ENCODE measurements at places on chromosomes 1 and 21.

DNA sequence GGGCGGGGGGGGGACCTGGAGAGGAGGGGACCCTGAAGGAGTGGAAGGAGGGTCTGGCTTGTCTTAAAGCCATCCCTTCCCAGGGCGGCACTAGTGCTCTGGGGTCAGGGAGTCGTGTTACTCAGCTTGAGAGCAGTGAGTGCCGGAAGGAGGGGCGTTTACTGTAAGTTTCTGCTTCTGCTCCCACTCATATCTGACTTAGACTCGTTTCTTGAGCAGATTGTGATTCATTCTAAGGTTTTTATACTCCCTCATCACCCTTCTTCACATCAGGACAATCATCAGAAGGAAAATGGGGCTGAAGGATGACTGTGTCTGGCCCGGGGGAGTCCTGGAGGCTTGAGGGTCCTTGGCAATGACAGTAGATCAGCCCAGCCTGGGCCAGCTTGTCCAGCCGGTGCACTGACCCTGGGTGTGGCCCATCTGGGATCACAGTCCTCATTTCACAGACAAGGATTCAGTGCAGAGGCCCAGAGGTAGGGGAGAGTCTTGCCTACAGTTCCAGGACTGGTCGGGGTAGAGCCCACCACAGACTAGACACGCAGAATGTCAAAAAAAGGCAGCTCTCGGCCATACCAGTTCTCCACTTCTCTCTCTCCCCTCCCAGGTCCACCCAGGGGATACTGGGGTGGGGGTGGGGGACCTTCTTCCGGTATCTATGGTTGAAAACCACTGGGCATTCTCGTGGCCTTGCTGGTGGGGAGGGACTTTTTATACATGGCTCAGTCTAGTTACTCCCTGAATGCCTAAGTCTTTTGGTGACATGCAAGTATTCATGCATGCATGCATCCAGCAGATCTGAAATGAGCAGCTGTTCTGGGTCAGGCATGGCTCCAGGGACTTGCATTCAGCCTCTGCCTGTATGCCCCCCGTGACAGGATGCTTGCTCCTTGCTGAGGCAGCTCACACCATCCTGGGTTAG lies 5.1 kb downstream of the TNFRSF8 start:
- peak; percentile 13 for DNase-seq

DNA sequence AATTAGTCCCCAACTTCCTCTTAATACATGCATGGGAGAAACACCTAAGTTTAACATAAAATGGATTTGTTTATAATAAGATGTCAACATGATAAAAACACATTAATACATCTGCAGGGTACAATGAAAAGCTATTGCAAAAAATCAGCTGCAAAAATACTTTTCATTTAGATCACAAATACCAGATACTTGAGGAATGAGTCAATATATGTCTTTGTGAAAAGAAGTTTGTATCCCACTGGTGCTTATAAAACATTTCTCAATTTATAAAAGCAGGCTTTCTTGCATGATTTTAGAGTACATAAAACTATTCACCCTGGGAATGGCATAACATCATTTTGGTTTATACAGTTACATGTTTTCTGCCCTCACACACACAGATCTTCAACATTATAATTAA lies 18.6 kb upstream of the PRKAA2 start:
- no peak for DNase-seq

GRCh38 chr1:197178998-197179397 lies 32.5 kb upstream of the ASPM start:
- no peak for DNase-seq

DNA sequence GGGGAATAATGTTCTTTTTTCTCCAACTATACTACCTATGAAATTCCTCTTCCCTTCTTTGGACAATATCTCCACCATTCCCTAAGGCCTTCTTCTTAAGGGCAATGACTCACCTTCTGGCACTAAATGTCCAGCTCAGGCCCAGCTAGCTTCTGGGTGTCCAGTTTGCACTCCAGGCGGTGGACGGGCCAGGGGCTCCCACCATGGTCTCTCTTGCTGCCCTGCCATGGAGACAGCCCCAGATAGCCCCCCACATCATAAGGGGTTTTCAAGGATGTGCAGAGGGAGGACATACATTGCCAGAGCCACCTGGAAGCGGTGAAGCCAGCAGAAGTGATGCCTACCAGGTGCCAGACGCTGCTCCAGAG lies 43.8 kb downstream of the C1orf198 start:
- DNase-seq, result no peak

DNA sequence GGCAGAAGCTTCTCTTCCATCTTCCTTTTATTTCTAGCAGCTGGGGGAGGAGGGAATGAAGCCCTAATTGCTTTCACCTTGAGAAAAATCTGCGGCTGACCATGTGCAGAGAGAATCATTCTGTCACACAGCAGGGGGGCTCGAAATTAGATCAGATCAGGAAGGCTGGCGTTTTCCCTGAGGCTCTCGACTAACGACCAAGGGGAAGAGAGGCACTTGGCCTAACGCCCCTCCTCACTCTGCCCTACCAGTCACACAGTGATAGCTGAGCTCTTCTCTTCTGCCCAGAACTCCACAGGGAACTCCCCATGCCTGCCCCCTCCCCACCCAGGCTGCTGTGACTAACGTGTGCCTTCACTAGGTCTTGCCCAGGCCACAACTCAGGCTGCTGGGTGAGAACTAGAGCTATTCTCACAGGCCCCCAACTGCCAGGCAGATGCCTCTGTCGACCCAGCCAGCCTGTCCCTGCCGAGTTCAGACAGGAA lies 26.5 kb upstream of the KHDRBS1 start:
- DNase-seq, result no peak

- peak; percentile 66 for DNase-seq
Measured at GRCh38 chr1:45512641-45513054, 9.0 kb downstream of the PRDX1 start.

DNA sequence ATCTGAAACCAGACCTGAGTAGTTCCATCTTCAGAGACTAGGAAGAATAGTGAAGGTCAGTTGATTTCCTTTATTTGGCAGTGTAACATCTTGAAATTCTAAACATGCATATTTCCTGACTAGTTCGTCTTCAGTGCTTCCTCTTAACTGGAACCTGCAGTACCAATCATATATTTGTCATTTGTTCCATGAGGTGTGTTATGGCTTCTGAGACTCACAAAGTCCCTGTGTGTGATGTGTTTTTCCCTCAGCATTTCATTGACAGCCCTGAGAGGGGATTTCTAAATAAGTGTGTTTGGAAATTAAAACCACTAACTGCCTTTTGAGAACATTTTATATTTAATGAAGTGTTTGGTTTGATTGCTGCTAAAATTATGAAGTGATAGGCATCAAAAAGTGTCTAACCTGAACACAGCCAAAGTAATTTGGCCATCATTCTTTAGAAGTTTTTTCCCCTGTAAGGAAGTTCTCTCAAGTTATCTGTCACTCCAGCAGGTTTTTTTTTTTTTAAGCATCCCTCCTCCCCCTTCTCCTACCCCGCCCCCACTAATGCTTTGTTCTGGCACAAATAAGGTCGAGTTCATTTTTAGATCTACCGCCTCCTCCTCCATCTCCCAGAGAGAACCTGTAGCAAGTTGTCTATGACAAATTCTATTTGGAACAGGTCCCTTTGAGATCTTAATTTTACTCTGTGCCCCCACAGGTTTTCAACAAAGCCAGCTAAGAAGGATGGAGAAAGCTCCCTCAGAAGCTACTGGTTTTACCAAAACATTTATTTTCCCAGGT lies 61.4 kb downstream of the TMEM200B start:
- DNase-seq, result no peak

DNA sequence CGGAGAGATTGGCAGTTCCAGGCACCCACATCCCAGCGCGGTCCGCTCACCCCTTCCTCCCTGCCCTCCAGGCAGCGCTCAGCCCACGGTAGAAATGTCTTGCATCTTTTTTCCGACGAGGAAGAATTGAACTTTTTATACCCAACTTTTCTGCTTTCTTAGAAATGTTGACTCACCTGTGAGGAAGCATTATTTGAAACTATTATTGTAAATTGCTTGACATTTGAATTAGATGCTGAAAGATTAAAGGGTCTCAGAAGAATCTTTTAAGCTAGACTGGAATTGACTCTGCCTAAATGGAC lies 912 bp upstream of the SIPA1L2 start:
- DNase-seq, result no peak

GRCh38 chr1:214715126-214715525 lies 112.1 kb downstream of the CENPF start:
- no peak for DNase-seq

- no peak for DNase-seq
Measured at GRCh38 chr1:95983831-95984230, 737.8 kb upstream of the PTBP2 start.

- DNase-seq, result no peak
Measured at GRCh38 chr1:19731311-19731821, 66.7 kb downstream of the HTR6 start.
